RWPE1 (cell line): ENCODE measurements at places on chromosomes 2 and 18.

DNA sequence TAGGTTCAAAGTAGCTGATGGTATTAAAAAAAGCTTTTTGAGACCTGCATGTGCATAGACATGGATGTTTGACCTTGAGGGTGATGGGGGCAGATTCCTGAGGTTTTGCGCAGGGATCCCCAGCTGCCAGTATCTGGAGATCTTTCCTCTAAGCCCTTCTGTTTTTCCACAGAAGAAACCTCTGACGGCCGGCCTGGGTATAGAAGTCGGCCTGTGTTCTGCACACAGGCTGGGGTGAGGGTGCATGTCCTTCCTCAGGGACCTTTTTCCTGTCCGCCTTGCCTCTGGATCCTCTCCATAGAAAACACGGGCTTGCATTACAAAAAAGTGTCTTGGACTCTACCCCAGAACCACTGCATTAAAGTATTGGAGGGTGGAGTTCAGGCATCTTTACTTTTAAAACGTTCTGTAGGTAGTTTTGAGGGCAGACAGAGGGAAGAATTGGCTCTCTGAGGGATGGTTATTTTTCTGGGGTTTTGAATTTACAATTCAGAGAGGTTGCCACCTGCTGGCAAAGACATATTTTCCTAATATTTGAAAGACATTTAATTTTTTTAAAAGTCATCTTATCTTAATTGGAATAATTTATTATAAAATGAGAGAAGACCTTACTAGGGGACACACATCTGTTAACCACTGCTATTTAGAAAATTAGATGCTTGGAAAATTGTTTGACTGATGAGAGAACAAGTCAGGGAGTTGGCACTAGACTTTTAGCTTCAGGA lies 350.6 kb downstream of the DCDC2C start:
- DNase-seq, result no peak

DNA sequence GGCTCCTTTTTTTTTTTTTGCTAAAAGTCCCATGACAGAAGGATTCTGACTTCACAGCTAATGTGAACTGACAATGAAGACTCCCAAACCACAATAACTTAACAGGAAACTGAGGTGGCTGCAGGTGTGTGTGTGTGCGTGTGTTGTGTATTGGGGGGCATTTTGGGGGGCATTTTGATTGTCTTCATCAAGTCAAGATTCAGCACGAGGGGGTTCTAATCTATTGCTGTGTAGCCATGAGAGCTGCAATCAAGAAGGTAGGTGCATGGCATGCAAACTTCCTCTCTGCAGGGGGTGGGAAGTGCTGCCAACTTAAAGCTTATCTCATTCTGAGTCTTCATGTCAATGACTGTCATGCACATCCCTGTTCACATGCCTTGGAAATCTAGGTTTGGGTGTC lies 25.2 kb downstream of the SPRED2 start:
- DNase-seq, result no peak

DNA sequence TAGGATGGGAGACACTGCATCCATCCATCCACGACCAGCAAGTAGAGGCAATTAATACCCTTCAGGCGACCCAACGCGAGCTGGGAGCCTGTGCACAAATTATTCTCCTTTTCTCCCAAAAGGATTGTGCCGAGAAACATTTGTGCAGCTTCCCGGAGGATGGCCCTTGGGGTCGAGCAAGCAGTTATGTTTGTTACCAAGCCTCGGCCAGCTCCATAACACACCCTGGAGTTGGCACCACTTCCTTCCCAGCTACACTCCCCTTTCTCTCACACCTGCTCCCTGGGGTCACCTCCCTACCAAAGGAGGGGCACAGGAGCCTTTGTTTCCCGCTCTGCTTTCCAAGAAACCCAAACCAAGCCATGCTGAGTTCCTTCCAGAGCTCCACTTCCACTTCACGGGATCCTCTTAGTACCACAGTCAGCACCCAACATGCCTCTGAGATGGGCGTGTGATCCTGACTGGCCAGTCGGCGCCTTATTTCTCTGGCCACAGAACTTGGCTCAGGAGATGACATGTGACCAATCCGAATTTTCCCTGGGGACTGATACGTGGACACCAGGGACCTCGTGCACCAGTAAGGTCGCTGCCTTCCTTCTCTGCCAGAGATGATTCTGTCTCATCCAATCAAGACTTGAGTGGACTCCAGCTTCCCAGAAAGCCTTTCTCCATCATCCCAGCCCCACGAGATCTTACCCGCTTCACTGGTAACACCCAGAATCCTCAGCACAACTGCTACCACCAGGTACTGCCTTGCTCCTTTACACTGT lies 28.5 kb downstream of the GPR55 start:
- DNase-seq, result no peak

DNA sequence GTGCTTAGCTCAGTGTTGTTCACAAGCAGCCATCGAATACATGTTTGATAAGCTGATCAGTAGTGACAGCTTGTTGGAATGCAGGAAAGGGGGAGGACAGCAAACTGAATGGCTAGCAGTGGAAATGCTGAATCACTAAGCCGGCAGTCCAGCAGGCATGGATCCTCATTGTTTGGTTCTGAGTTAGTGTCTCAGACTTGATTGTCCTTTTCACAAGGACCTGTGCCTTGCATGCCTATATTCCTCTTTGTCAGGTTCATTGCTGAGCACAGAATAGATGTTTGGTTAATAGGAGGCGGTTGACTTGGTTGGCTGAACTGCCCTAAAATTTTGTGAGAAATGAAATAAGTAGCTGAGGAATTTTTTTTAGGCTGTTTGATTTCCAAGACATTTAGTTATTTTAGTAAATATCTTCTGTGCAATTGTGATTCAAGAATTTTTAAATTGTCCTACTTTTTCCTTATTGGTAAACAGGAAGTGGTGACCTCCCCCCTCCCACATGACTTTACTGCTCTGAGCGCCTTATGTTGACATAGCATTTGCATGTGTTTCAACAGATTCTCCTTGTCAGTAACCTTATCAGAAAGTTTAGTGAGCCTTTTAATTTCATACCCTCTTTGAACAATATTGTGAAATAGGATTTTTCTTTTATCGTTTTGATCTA lies 21.4 kb upstream of the STON1 start:
- no peak for DNase-seq

DNA sequence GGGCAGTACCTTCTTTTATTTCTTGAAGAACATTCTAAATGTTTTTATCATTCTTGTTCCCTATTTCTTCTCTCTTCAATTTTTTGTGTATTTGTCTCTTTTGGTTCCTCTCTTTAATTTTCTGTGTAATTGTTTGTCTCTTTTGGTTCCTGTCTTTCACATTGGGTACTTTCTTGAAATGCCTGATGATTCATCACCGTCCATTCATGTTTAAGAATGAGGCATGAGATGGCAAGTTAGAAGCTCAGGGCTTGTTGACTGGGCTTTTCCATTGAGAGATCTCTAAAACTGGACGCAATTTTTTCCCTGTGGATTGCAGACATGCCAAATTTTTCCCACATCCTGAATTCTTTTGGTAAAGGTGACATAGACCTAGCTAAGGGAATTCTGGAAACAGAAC lies 33.7 kb upstream of the IL1R2 start:
- peak; percentile 55 for DNase-seq

DNA sequence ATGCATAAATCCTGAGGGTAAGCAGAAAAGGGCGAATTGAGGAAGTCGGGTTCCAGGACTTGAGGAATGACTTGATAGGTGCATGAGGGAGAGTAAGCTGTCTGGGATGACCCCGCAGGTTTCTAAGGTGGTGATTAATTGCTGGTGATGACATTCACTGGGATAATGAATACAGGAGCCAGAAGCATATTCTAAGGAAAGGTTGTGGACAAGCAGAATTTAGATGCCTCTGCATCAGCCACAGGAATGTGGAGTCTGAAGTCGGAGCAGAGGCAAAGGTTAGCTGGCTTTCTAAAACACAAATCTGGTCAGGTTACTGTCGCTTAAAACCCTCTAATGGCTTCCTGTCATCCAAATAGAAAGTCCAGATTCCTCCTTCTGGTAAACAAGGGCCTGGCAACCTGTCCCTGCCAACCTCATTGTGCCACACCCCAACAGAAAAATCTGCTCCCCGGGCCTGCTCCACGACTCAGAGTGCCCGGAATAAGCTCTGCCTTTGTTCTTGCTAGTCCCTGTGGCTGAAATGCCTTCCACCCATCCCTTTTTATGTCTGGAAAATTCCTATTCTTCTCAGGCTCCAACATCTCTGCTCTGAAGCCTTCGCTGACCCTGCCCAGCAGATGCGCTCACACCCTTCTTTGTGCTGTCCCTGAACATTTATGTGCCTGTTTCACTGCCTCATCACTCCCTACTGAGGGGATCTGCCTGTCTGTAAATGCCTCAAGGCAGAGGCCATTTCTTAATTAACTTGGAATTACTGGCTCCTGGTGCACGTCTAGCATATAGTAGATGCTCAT lies 11.3 kb upstream of the TMEM214 start:
- no peak for DNase-seq

DNA sequence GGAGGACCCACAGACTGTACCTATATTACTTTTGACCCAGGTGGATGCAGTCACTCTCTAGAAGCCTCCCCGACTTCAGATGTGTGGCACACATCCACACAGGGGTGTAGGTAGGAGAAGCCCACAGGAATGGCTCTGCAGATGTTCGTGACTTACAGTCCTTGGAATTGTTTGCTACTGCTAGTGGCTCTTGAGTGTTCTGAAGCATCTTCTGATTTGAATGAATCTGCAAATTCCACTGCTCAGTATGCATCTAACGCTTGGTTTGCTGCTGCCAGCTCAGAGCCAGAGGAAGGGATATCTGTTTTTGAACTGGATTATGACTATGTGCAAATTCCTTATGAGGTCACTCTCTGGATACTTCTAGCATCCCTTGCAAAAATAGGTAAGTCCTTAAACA lies 605 bp downstream of the SLC9A4 start:
- no peak for DNase-seq

GRCh38 chr2:105327690-105328089 lies 1.8 kb downstream of the TGFBRAP1 start:
- DNase-seq, result no peak

- DNase-seq, result no peak
Measured at GRCh38 chr2:65413610-65414009, 18.8 kb downstream of the SPRED2 start.

GRCh38 chr18:54444319-54444914 lies 86.7 kb downstream of the C18orf54 start:
- peak; percentile 28 for DNase-seq

GRCh38 chr2:95262896-95263542 lies 11.2 kb upstream of the PROM2 start:
- DNase-seq, result no peak

DNA sequence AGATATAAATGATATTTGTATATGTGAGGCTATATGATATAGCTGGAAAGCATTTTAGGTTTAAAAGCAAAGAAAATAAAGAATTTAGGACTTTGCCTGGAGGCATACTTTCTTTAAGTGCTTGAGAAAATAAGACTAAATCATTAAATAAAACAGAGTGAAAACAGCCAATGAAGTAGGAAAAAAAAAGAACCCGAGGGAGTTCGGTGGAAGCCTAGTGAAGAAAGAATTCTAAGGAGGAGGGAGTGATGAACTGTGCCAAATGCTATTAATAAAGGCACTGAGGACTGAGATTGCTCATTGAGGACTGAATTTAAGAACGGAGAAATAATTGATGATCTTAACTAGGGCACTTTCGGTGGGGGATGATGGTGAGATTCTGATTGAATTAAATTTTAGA lies 573.5 kb downstream of the DSC3 start:
- no peak for DNase-seq

DNA sequence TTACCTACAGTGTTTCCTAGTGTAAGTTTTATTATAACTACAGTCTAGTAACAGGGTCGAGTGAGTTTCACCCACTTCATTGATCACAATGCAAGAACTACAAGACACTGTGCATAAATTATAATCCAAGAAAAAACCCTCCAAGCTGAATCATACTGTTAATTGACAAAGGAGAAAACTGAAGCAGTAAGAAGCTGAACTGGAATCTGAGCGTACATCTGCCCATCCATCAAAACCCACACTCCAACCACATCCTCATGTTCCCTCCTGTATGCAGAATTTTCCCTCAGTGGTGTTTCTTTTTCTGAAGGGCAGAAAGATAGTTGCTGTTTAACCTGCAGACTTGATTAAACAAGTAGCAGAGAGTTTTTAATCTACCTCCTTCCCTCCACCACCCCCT lies 49.5 kb upstream of the KIDINS220 start:
- DNase-seq, result no peak

GRCh38 chr2:39107156-39107555 lies 13.7 kb downstream of the SOS1 start:
- no peak for DNase-seq

GRCh38 chr2:24454294-24454693 lies 36.8 kb upstream of the NCOA1 start:
- DNase-seq, result no peak

DNA sequence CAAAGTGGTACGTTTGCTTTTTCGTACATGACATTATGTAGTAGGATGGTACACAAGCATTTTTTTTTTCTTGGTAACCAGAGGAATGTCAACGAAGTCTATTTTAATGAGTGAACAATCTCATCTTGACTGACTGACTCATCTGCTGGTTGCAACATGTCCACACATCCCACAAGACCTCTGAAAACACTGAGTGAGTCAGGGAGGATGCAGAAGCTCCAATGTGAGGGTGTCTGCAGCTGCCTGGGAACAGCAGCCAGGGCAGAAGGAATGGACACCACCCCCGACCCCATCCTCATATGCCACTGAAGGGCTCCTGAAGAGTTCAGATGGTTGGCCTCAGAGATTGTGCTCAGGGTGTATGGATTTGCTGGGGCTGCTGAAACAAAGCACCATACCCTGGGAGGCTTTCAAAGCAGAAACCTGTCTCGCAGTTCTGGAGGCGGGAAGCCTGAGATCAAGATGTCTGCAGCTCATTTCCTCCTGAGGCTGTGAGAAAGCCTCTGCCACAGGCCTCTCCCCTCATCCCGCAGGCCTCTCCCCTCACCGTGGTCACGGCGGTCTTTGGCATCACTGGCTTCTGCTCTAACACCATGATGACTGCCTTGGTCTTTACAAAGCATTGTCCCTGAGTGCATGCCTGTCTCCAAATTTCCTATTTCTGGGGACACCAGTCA lies 124.6 kb downstream of the LRATD1 start:
- peak; percentile 86 for DNase-seq

GRCh38 chr2:158112992-158113391 lies 11.3 kb downstream of the UPP2 start:
- DNase-seq, result no peak

- DNase-seq, result no peak
Measured at GRCh38 chr2:75688196-75688595, 22.5 kb downstream of the GCFC2 start.

DNA sequence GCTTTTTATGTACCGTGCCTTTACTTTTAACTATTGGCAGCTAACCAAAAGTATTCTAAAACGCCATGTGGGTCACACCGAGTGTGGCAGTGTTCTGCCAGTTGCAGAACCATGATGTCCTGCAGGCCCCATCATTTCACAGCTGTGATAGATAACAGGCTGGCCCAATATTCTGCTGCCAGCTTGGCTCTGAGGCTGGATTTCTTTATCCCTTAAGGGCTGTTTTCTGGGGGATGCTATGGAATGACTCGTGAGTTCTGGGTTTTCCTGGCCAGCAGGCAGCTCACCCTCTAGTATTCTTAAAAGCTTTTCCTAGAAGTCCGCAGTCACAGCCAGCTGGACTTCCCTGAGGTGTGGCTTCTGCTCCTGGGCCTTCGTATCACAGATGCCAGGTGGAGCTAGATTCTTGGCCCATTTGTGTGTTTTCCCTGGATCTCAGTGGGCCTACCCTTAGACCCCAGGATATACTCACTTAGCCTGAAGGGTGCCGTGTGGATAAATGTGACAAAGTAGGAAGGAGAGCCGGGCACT lies 41.0 kb downstream of the FHOD3 start:
- no peak for DNase-seq

- DNase-seq, result no peak
Measured at GRCh38 chr2:29898999-29899398, 22.4 kb downstream of the ALK start.

- no peak for DNase-seq
Measured at GRCh38 chr2:16402891-16403290, 262.7 kb downstream of the CYRIA start.

- no peak for DNase-seq
Measured at GRCh38 chr2:568639-569235, 108.5 kb downstream of the TMEM18 start.
